Neural crest cell (in vitro differentiated cells): ENCODE measurements at places on chromosomes 6 and 20.

DNA sequence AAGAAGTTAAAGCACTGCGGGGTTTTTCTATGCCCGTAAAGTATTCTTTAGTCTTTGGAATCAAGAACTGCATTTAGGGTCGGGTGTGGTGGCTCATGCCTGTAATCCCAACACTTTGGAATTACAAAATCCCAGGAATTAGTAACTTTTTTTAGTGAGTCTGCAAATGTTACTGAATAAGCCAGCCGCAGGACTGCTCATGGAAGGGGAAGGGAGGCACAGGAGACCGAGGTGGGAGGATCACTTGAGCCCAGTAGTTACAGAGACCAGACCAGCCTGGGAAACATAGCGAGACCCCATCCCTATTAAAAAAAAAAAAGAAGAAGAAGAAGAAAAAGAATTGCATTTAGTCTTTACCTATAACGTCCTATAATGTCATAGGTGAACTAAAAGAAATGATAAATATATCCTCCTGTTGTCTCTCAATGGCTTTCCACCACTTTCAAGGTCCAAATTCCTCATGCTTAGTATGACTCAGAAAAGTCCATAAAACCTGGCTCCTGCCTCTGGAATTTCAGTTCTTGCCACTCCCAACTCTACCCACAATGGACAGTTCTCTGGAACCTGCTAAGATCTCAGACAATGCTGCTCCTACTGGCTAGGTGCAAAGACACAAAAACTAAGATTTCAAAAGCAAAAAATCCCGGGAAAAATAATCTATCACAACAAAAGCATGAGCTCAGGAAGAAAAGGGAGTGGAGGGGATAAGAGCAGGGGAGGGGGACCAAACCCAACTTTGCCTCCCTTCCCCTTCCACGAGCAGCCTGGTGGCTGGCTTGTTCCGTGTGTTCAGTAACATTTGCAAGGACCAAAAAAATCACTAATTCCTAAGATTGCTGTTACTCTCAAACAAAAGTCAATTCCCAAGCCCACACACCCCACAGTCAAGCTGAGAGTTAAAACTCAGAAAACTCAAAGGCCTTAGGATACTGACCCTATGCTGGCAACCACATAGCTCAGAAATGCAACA is 39.0 kb downstream of the B4GALT5 start:
- no peak for DNase-seq

DNA sequence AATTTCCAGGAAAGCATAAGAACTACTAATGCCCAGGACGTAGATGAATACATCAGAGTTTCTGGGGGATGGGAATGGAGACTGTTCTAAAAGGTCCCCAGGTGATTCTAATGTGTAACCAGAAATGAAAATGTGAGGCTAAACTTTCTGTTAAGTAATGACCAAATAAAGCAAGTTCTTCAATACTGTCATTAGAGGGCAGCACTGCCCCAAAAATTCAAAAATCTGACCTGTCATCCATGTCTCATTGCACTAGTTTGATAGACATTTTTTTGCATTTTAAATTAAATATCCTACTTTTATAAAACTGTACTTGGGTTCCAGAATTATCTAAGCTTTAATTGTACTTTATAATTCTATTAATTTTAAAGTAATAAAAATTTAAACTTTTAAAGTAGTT is 94.9 kb downstream of the RFX6 start:
- DNase-seq: peak; percentile 20

GRCh38 chr6:107717781-107718180 is 106.3 kb downstream of the SCML4 start:
- no peak for DNase-seq

DNA sequence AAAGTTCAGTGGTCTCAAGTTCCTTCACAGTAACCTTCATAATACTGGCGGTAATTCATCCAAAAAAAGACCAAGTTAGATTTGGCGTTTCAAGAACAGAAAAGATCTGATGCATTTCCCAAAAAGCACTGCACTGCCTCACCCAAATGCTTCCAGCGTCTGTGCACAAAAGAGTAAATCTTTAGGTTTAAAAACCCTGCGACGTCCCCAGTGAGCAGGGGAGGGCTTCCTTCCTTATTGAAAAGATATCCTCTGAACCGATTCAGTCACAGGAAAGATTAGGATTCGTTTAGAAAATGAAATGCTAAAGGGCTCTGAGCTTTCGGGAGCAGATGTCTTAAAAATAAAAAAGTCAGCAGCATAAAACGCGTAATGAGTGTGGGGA is 654 bp downstream of the TBC1D7 start:
- DNase-seq: no peak

GRCh38 chr6:3131695-3132094 is 13.2 kb downstream of the BPHL start:
- no peak for DNase-seq

DNA sequence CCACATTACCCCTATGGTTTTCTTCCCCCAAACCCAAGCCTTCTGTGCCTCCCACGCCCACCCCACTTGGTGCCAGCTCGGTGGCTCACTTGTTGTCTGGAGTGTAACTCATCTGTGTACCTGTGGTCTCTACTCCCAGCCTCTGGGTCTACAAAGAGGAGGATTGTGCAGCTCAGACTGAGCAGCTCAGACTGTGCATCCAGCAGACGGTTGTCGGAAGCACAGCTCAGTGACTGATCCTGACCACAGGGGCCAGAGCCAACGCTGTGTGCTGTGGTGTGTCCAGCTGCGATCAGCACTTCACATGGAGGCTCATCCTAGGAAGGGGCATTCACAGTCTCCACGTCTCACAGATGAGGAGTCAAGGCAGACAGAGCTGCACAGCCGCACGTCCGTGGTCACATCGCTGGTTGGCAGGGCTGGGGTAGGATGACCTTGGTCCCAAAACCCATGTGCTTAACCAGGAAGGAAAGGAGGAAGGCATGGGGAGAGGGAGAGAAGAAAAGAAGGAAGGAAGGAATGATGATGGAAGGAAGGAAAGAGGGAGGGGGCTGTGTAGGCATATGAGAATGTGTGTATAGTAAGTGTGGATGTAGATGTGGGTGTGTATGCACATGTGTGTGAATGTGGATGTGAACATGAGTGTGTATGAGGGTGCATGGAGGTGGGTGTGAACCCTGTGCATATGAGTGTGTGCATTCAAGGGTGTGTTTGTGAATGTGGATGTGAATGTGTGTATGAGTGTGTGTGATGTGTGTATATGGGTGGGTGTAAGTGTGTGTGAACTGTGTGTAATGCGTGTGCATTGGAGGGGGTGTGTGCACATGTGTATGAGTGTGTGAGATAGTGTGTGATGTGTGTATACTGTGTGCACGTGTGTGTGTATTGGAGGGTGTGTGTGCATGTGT is 28.2 kb upstream of the STX16 start:
- DNase-seq: no peak

DNA sequence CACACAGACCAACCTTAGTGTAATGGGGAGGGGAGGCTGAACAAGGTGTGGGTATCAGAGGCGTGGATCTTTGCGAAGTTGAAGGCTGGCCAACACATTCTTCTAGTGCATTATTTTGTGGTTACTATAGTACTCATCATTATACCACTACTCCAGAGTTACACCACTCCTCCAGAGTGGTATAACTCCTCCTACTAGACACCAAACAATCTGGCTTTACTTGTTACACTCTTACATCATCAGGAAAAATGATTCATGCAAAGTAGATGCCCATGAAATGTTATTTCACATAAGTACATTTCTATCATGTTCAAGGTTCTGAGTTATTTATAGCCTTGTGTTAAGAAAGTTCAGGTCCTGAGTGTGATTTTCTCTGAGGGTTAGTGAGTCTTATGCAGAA is 443.1 kb upstream of the OPRM1 start:
- DNase-seq: no peak

GRCh38 chr6:149211046-149211571 is 106.4 kb upstream of the TAB2 start:
- DNase-seq: no peak

DNA sequence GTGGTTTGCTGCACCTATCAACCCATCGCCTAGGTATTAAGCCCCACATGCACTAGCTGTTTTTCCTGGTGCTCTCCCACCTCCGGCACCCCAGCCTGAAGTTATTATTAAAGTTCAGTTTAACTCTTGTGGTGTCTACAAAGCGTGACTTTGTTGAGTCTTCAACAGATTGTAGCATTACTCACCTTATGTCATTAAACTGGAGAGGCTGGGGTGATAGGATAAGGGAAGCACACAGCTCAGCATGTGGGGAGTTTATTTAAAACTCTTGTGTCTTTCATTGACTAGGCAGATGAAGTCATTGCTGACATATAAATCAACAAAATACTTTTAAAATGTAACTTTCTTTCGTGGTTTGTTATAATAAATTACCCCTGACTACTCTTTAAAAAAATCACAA is 84.7 kb upstream of the GCM1 start:
- no peak for DNase-seq

- DNase-seq: no peak
These were observed 44.1 kb upstream of the ID1 start for GRCh38 chr20:31560746-31561598.

DNA sequence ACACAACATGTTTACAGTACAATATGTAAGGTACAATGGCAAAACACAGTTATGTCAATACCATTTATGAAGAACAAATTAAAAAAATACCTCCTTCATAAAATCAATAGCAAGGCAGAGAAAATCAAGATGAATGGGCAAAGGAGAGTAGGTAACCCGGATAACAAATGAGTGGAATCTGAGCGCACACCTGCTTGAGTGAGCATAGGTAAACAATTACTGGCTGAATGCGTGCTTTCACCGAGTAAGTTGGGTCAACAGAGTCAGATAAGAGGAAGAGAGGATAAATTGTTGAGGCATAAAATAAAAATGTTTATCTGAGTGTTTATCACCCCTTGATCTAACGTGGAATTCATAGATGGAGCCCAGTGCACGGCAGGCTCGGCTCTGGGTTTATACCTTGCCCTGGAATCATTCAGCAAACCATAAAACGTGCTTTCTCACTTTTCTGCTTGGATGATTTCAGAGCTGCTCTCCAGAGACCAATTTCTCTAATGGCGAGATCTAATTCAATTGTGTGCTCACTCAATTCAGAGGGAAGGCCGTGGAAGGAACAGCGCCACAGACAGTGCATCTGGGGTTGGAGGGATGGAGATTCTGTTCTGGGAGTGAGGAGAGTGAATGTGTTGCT is 224.8 kb upstream of the MAP3K7 start:
- no peak for DNase-seq

GRCh38 chr6:107809966-107810365 is 14.1 kb downstream of the SCML4 start:
- no peak for DNase-seq

DNA sequence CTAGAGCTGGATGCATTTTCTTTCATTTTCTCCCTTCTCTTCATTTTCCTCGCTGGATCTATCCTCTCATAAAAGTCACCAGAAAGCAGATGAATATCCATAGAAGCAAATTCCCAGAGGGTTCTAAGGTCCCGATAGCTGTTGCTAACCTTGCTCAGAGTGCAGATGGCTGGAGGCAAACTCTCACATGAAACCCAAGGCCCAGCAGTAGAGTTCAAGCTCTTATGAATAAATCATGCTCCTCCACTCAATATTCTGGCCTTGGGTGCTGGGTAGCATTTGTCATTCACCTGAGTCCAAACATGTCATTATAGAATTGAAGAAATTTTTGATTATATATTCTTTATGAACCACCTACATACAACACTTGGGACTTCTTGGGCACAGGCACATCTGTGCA is 539.7 kb upstream of the MARCKS start:
- DNase-seq: no peak

- no peak for DNase-seq
These were observed 33.1 kb upstream of the RNF8 start for GRCh38 chr6:37320646-37321045.

DNA sequence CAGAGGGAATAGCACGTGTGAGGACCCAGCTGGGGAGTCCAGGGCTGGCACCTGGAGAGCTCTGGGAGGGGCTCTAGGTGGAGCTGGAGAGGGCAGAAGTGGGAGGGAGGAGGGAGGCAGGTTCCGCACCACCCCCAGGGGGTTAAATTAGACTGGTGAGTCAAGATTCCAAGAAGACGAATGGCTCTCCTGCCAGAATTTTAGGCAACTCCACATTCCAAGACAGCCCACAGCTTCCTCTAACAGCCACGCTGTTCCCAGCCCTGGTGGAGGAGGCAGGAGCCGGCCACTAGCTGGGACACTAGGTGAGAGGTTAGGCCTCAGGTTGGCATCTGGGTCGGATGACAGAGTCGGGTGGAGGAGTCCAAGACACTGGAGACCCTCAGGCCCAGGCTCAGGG is 60.2 kb downstream of the TFAP2C start:
- no peak for DNase-seq

GRCh38 chr6:82227770-82228169 is 19.8 kb downstream of the IBTK start:
- no peak for DNase-seq

- no peak for DNase-seq
These were observed 558.2 kb downstream of the PKHD1 start for GRCh38 chr6:51529240-51529639.

- no peak for DNase-seq
These were observed 1.4 kb downstream of the CST8 start for GRCh38 chr20:23492292-23492691.

DNA sequence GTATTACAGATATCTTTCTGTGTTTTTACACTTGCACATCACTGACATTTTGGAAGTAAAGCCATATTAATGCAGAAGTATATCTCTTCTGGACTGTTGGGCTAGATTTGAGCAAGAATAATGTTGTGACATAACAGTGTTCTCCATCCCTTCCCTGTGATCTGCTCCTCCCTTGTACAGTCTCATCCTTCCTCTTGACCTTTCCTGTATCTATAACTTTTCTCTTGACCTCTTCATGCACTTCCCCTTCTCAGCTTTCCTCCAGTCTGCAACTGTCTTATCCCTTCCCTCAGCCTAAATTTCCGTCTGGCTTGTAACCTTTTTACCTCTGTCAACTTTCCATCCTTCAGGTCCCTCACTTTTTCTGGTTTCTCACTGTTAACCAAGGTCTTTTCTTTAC is 29.8 kb downstream of the NCOA3 start:
- DNase-seq: no peak

DNA sequence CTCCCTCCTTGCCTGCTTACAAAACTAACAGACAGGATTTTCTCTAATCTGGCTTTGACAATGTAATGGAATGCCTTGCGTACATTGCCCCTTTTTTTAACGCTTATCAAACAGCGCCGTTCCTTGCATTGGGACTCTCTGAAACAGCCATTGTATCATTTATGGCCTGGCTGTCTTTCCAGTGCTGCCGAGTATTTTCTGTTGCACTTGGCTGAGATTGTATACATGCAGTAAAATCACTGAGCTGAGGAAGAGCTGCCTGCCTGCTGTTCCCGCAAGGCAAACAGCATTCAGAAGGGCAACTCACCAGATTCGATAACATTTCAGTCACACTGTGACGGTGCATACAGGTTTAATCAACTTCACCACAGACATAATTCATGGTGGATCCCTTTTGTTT is 106.0 kb downstream of the SH3BGRL2 start:
- no peak for DNase-seq
